Midbrain (tissue), 1 donor: ENCODE measurements at places on chromosomes 1 and 21.

GRCh38 chr1:22142315-22143064 lies 407 bp downstream of the WNT4 start:
- DNase-seq, result no peak

GRCh38 chr1:203778146-203778545 lies 13.2 kb downstream of the LAX1 start:
- DNase-seq, result no peak

DNA sequence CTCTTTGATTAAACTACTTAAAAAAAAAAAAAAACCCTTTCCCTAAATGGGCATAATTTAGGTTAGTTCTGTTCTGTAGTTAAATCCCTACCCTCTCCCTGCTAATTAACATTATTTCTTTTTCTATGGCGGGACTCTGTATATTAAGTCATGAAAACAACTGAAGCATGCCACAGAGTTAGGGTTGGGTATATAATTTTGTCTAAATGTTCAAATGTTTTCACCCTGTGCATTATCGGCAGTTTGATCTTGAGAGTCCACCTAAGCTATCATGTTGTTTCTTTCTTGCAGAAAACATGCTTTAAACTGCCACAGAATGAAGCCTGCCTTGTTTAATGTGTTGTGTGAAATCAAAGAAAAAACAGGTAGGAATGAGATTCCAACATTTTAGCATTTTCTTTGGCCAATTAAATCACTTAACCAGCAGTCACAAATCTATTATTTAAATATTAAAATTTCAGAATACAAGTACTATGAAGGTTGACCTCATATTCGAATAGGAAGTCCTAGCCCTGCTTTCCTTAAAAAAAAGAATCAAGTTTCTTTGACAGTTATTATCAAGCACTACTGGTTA lies 4.0 kb downstream of the PBX1 start:
- peak; percentile 54 for DNase-seq

DNA sequence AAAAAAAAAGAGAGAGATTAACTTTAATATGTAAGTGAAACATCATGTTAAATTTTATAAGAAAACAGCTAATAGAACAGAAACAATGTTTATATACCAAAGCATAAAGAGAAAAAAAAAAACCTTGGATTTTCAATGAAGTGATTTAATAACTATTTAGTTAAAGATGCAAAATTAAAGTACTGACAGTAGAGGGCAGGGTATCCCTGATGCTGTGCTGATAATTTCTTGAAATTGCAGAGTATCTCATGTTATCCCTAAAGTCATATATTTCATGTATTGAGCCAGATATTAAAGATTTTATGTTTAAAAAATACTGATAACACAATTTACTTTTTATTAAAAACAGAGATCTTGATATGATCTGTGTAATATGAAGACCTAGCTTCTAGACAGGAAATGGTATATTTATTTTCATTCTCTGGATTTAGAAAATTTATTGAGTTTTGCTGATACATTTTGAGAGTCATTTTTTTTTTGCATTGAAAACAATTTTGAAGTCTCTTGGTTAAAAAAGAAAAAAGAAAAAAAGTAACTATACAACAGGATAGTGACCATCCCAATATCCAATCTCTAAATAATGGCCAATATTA lies 273.2 kb downstream of the USP25 start:
- peak; percentile 22 for DNase-seq

DNA sequence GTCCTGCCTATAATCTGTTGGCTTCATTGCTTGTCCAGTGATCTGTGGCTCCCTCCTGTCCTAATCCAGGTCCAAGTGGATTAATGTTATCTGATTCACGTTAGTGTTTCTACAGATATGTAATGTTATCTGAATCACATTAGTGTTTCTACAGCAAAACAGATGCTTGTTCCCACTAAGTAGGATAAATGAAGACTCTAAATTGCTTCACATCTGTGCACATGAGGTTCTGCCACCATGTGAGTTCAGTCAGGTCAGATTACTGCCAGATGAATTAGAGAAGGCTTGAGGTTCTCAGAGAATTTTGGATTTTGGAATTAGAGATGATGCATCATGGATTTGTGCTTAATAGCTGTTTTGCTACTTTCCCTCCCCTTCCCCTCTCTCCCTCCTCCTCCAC lies 13.2 kb downstream of the DISC1 start:
- no peak for DNase-seq

- no peak for DNase-seq
Measured at GRCh38 chr1:202858789-202859414, 30.0 kb downstream of the RABIF start.

DNA sequence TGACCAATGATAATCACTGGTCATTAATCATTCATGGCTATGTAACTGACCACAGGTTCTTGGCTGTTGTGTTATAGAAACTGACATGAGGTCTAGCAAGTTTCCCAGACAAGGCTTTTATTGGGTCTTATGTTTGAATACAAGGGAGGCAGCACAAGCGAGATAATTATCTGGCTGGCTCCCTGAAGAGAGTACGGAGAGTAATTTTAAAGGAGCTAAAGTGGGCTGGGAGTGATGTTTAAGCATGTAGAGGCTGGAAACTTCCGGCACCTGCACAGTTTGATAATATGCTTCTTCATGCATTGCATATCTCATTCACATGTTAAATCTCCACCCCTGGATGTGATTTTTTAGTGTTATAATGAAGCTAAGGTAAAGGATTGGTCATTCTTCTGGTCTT lies 116.2 kb upstream of the KCNK1 start:
- DNase-seq, result no peak

DNA sequence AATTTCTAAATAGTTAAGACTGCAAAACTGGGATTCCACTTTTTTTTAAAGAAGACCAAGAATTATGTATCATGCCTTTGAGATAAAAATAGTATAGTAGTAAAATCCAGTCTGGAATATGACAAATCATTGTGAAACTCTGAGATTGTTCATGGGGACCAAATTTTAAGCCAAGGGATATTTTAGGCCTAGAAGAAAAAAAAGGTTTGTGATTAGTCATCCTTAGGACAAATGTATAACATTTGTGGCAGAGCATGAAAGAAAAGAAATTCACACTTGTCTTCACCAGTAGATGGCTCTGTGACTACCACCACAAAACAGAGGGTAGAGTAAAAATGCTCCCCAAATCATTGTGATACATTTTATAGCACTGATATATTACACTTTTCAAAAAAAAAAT lies 226.1 kb downstream of the KCTD3 start:
- no peak for DNase-seq
